ENCODE measurements at places on chromosomes 2 and 18.
A peak's percentile ranks its signal among the peaks of the same experiment; 100 is the strongest.

GRCh38 chr2:150911766-150912280 is 349.8 kb downstream of the RBM43 start:
- peak; percentile 37 for DNase-seq

DNA sequence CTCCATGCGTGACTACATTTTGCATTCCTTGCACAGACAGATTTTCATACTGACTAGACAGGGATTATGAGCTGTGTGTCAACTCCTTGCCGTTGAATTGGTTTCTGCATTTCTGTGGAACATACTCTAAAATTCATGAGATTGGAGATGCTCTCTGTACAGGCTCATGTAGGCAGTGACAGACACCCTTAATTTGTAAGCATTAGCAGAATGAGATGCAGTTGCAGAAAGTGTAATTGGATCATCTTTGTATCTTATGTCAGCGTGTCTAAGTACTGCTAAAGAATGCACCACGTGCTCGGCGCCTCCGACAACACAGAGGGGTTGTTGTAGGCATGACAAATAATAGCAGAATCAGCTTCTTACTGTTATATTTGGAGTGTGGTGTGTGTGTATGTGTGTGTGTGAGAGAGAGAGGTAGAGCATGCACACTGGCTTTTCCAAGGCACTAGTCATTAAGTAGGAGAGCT is 212.4 kb downstream of the CMPK2 start:
- no peak for DNase-seq

GRCh38 chr18:42883169-42883568 is 232.3 kb downstream of the RIT2 start:
- no peak for DNase-seq

GRCh38 chr2:2892892-2893291 is 484.7 kb downstream of the EIPR1 start:
- no peak for DNase-seq

DNA sequence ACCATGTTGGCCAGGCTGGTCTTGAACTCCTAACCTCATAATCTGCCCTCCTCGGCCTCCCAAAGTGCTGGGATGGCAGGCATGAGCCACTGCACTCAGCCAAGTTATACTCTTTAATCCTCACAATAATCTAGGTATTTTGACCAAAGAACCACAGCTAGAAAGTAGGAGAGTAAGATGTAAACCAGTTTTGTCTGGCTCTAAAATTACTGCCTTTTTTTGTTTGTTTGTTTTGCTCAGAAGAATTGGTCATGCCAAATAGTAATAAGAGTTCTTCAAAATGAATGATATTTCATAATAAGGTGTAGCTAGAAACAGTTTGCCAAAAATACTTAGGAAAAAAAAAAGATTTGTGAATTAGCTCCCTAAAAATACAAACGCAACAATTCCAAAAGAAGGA is 36.7 kb downstream of the SCN2A start:
- DNase-seq: no peak

- DNase-seq: peak; percentile 33
Observed at GRCh38 chr2:156803243-156803642, 367.1 kb downstream of the GPD2 start.
